Stimulated activated CD4-positive, alpha-beta T cell treated with anti-CD3 and anti-CD28 coated beads, Interleukin-1b, Interleukin-23, amount 100 ng/mL, for 1 hour (primary cell): ENCODE measurements at places on chromosomes 1 and 21.

DNA sequence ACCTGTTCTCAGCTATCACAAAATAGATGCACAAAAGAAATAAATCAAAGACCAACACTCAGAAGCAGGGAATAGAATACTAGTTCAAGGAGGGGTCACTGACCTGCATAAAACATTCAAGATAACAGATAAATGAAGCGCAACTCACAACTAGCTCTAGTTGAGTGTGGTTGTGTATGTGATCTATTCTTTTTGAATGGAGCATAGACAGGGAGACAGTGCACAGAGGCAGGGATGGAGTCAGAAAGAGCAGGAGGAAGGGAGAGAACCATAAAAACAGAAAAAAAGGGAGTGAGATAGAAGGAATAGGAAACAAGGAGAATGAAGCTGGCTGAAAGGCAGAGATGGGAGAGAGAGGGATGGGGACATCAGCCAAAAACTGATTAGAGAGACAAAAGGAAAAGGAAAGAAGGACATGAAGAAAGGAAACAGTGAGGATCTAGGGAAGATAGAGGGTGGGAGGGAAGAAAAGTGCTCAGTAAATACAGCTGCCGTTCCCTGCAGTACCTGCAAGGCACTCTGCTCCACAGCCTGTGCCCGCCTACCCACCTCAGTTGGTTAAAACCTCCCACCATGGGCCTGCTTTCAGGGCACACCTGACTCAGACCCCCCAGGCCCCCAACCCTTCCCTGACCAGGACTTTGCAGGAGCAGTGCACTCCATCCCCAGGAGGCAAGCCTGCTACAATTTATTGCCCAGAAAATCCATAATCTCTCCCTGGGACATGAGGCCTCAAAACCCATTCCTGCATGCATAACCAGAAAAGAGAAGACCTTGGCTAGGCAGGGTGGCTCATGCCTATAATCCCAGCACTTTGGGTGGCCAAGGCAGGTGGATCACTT lies 385.2 kb upstream of the POU3F1 start:
- DNase-seq = no peak

DNA sequence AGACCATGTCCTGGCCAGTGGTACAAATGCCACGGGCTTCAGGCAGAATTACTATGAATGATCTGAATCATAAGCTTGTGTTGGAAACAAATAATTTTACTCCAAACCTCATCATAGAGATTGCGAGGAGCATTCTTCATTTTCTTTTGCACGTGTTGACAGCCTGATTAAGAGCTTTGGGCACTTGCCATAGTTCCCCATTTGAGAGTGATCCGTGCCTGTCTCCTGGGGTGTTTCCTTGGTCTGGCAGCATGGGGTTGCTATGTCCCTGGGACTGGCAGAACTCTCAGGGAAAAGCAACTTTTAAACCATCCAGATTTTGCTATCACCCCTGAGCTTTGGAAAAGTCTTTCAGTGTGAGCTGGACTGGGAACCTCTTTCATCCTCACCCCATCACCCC lies 54.3 kb upstream of the KCNJ6 start:
- no peak for DNase-seq

DNA sequence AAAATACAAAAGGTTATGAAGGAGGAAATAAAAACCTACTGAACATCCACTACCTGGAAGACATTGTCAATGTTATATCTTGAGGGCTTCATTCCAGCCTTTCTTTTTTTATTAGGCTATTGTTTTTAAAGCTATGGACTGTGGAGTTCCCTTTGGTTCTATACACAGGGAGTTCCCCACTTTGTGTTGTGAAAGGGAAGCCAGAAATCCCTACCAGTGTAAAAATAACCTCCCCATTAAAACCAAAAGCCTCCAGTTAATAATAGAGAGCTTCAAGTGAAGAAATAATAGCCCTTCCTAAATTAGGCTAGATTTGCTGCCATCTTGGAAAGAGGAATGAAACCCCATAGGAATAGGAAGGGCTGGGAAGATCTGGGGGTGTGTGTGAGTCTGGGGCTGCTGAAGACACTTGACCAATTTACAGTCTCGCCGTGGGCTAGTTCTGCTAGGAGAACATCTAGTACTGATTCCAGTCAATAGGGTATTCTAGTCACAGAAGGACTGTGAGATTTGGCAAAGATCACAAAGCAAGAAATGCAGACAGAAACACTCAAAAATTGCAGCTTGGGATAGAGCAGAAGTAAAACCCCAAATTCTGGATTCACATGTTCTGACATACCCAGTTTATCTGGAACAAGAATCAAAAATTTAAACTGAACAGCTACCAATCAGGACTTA lies 32.4 kb upstream of the PTGFRN start:
- DNase-seq = no peak

GRCh38 chr1:52032124-52032784 lies 1.4 kb downstream of the KTI12 start:
- no peak for DNase-seq

DNA sequence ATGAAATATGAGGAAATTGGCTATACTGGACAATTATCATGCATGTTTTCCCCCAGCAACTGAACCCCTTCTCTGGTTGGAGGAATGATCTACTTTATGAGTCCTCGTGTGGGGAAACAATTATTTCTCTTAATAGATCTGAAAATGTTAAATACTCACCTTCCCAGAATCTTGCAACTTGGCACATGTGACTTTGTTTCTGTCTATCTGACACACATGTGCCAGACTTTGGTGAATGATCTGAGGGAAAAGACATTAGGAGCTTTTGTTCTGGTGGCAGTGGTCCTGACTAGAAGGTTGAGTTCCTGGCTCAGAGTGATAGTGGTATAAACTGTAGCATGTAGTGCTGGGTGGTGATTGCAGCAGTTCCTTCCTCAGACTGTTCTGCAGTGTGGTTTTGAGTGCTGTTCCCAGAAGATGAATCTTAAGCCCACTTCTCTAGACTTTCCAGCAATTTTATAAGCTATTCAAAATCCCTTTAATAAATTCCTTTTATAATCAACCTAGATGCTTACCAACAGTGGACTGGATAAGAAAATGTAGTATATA lies 59.3 kb upstream of the B3GALNT2 start:
- no peak for DNase-seq

- no peak for DNase-seq
Measured at GRCh38 chr21:26115305-26115704, 55.3 kb downstream of the APP start.

GRCh38 chr1:87642581-87643221 lies 314.0 kb downstream of the LMO4 start:
- DNase-seq = no peak
